ENCODE measurements at places on chromosomes 13 and 19.

DNA sequence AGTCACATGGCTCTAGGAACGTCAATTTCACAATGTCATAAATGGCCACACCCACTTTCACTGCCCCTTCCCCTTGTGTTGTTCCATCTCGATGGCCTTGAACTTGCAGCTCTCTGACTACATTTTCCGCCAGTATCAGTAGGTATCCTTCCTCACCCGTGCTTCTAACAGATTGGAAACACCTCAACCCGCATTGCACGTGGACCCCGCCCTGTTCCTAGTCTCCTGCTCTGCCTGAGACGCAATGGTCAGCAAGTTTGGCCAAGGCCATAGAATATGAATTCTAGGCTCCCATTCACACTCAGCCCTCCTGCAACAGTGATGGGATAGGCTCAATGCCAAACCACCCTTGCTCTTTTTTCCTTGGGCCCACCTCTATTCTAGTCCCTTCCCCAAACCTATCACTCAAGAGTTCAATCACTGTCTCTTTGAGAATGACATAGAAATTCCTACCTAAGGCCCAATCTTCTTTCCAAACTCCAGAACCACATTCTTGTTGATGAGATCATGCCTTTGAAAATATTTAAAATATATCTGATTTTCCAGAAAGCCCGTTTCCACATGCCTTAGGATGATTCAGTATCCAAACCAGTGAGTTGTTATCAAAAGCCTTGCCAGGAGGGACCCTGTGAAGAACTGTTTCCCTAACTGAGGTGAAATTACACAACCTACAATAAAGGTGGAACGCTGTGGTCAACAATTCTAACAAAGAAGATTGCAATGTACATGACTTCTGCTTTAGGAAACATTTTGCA is 334.6 kb downstream of the MYO16 start:
- no peak for DNase-seq

- DNase-seq, result no peak
These were observed 6.2 kb downstream of the ZNF708 start for GRCh38 chr19:21323000-21323399.

GRCh38 chr13:43977911-43978310 is 98.2 kb downstream of the LACC1 start:
- no peak for DNase-seq

DNA sequence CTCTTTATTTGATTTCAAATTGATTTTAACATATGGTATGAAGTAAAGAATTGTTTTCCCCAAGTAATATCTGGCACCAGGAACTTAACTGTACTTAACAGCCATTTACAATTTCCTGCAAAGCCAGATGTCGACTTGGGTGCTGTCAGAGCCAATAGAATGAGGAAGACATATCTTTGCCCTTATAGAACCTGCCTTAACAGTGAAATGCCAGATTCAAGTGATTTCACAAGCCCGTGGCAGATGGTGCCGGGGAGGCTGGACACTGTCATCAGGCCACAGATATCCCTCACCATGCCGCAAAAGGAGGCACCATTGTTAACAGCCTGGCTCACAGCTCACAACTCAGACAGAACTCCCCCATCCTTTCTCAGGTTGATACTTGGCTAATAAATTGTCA is 48.7 kb downstream of the ESD start:
- no peak for DNase-seq

- no peak for DNase-seq
These were observed 112.6 kb downstream of the LIG4 start for GRCh38 chr13:108102771-108103170.

Measured in GOT3 (cell line).